Naive thymus-derived CD8-positive, alpha-beta T cell (primary cell): ENCODE measurements at places on chromosomes 7 and 10.

DNA sequence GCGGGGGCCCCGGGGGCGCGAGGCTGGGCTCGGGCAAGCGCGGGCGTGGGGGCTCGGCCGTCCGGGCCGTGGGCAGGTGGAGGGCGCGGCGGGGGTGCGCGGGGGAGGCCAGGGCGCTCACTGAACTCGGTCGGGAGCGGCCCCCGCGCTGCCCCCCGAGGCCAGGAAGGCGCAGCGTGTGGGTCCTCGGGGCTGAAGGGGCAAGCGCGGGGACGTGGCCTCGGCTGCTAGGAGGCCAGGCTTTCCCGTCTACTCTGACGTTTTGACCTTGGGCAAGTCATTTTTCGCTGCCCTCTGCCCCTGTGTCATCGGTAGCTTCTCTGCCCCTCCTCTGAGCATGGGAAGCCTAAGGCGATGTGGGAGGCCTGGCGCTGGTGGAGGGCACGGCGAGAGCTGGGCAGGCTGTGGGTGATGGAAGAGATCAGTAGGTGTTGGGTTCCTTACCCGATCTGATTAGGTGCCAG lies 441 bp downstream of the FBH1 start:
- DNase-seq, result peak; percentile 19

GRCh38 chr7:134890246-134891240 lies 95.8 kb upstream of the AGBL3 start:
- DNase-seq, result no peak

DNA sequence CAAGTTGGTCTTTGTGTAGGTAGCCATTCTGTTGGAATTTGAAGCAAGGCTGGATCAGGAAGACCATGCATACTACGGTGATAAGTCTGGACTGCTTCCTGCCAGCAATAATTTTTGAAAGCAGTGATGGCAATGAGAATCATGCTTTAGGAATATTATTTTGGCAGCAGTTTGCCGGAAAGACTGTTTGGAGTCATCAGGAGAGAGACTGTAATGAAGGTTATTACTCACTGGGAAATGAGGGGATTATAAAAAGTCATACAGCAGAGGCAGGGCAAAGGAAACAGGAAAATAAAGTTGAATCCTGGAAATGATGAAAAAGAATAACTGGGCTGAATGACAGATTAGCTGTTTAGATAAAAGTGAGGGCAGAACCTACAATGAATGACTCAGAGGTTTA lies 1136.8 kb upstream of the AUTS2 start:
- no peak for DNase-seq

GRCh38 chr10:91924212-91925021 lies 847 bp downstream of the BTAF1 start:
- no peak for DNase-seq

- DNase-seq, result no peak
Observed at GRCh38 chr10:78747401-78748234, 321.1 kb upstream of the ZMIZ1 start.

DNA sequence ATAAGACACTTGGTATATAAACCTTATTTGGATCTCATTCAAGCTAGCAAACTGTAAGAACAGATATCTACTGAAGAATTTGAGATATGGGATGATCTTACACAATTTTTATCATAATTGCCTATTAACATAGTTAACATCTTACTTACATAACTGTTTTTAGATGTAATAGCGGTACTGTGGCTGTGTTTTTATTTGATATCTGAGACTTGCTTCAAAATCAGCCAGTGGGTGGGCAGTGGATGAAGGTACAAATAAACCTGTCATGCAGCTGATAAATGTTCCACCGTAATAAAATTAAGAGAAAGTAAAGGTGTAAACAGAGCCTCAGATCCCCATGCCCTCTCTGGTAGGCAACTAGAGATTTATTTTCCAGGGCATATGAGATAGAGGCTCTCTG lies 28.4 kb upstream of the PTPRN2 start:
- no peak for DNase-seq

- DNase-seq, result no peak
Observed at GRCh38 chr7:89503281-89503680, 651.0 kb upstream of the STEAP1 start.

DNA sequence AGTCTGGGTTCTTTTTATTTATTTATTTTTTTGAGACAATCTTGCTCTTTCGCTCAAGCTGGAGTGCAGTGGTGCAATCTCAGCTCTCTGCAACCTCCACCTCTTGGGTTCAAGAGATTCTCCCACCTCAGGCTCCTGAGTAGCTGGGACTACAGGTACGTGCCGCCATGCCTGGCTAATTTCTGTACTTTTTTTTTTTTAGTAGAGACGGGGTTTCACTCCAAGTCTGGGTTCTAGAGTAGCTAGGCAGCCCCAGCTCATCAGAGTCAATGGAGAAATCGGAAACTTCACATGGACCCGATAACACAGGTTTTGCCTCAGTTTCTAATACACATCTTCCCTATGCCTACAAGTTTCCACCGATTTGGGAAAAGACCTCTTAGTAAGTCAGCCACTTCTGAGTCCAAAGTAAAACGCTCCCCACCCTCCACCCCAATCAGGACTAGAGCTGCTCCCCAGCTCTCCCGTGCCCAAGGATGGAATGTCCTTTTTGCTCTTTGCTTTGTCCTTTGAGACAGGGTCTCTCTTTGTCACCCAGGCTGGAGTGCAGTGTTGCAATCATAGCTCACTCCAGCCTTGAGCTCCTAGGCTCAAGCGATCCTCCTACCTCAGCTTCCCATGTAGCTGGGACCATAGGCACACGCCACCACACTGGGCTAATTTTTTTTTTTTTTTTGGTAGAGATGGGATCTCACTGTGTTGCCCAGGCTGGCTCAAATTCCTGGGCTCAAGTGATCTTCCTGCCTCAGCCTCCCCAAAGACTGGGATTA lies 3.8 kb upstream of the SERPINE1 start:
- DNase-seq, result no peak

DNA sequence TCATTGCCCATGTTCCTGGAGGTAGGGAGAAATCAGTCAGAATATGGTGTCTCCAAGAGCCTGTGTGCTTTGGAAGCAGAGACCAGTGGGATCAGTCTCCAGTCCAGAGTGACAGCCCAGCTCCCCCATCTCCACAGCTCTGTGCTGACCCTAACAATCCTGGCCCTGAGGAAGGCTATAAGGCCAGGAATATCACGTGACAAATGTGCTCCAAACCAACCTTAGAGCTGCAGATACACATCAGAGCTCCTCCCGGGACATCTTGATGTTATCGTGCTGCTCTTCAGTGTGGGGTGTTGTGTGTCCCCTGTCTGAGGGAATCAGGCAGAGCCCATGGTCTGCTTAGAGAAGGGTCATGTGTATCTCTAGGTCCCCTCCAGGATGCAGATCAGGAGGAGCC lies 15.2 kb downstream of the DMBT1 start:
- DNase-seq, result no peak
